Activated T-cell treated with anti-CD3 and anti-CD28 coated beads, Interleukin-2, amount 50 U/mL, for 4 hours (primary cell): ENCODE measurements at places on chromosomes 6 and 20. TPM values are rescaled to one million over a fixed set of nuclear protein-coding genes. Genes with fewer than 3 reads are reported as not detected.
A peak's percentile ranks its signal among the peaks of the same experiment; 100 is the strongest.

DNA sequence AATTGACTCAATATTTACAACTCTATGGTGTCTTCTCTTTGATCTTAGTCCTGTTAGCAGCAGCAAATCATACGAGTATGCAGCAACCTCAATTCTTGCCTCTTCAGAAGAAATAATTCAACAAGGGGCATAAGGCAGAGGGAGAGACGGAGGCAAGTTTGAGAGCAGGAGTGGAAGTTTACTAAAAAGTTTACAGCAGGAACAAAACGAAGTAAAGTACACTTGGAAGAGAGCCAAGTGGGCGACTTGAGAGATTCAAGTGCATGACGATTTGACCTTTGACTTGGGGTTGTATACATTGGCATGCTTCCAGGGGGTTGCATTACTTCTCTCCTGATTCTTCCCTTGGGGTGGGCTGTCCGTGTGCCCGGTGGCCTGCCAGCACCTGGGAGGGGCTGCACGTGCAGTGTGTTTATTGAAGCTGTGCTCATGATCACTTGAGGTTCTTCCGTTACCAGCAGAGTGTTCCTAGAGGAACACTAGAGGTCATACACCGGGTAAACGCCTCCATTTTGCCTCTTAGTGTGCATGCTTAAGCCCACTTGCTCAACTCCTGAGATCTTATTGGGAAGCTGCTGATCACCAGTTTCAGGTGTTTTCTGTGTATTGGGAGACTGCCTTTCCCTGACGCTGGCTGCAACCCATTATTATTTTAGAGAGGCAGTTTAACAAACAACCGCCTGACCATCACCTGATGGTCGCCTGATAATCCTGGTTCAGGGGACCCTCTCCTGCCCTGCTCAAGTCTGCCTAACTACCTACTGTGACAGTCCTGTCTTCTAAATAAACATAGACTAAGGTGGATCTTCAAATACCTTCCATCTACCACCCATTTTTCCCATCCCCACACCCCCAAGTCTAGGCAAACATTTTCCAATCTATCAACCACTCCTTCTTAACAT is 172.4 kb upstream of the MYLIP start:
- no peak for DNase-seq

DNA sequence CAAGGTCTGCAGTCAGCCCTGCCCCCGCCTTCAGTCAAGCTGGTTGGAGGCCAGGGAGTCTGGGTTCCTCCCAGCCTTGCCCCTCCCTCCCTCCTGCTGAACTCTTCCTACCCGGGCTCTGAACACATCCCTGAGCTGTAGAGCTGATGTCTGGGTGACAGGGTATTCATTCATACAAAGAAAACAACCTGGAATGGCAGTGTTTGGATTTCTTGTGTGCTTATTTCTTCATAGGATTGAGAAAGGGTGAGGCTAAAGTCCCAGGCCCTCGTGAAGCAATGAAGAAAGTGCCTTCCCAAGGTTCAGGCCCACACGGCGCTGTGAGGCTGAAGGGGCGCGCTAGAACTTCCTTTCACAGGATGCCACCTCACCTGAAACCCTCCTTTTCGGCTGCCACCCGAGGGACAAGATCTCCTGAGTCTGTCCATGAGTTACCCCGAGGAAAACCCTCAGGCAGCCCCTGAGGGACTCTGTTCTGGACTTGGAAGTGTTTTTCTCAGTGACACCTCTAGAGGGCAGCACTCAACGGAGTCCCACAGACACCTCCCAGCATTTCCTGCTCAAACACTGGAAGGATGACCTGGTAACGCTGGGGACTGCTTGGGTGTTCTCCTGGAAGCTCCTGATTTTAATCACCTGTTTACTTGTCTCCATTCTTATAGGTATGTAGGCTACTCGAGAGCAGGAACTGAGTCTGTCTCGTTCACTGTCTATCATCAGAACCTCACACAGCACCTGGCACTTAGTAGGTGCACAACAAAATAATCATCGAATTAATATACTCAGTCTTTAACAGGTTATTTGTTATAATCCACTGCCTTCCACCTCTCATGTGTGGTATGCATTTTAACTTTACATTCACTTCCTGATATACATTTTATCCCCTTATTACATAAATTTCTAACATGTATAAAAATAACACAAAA is 11.8 kb upstream of the GSTA1 start:
- peak; percentile 27 for DNase-seq

DNA sequence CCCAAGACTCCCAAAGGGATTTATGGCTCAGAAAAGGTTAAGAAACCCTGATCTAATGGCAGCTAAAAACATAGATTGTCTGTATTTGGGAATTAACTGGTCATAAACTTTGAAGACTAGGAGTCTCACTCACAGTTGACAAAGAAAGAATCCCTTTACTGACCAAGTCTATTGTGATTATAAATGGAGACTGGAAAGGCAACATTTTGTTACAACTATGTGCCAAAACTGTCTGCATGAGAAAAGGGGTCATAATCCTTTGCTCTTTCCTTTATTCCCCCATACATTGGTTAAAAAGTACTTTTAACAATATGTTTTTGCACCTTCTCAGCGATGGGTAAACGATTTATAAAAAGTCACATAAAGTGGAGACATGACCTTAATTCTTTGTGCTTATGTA is 206.9 kb upstream of the MAP3K7 start:
- DNase-seq, result no peak

Gene MLN
- not detected for total RNA-seq

DNA sequence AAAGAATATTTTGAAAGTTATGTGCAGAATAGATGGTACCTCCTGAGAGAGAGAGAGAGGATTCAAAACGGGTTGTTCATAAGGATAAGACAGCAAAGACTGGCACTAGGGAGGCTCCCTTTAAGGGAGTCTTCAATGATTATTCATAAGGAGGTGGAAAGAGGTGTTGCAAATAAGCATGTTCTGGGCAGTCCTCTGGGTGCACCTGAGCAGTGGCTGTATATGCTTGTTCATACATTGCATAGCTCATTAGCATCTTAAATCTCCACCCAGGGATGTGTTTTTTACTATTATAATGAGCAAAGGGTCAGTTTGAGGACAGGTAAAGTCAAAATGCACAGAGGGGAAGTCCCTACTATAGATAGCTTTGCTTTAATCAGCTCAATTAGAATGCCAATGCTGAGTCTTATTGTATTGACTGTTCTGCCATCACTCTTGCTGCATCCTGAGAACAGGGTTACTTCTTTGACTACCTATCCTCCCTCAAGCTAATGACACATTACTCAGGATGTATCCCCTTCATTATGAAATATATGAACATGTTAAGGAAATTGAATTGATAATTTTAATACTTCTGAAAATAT is 10.0 kb upstream of the SIRPG start:
- no peak for DNase-seq
